HepG2 (cell line): ENCODE measurements at places on chromosomes 2 and 18.

GRCh38 chr18:59927246-59927825 lies 27.5 kb downstream of the PMAIP1 start:
- H3K4me3 ChIP-seq, result no peak overlapping the region
- H3K27ac ChIP-seq, result no peak overlapping the region
- peaks cover 3% of the 10 kb centered on the region for H3K27me3 ChIP-seq
- no peaks in the 10 kb centered on the region for H3K36me3 ChIP-seq
- DNase-seq, result no peak

GRCh38 chr2:121480826-121481225 lies 49.9 kb upstream of the RNU4ATAC start:
- H3K27me3 ChIP-seq, result no peaks in the 10 kb centered on the region
- peaks cover 13% of the 10 kb centered on the region for H3K4me1 ChIP-seq
- no peak overlapping the region for H3K27ac ChIP-seq
- no peak for DNase-seq
- peaks cover 24% of the 10 kb centered on the region for H3K36me3 ChIP-seq

GRCh38 chr2:36618381-36618780 lies 20.4 kb upstream of the FEZ2 start:
- H3K36me3 ChIP-seq, result no peaks in the 10 kb centered on the region
- H3K4me3 ChIP-seq, result no peak overlapping the region
- H3K27me3 ChIP-seq, result 0 out of 2 replicates have a peak, but pooled peaks cover 1% of the 10 kb centered on the region

DNA sequence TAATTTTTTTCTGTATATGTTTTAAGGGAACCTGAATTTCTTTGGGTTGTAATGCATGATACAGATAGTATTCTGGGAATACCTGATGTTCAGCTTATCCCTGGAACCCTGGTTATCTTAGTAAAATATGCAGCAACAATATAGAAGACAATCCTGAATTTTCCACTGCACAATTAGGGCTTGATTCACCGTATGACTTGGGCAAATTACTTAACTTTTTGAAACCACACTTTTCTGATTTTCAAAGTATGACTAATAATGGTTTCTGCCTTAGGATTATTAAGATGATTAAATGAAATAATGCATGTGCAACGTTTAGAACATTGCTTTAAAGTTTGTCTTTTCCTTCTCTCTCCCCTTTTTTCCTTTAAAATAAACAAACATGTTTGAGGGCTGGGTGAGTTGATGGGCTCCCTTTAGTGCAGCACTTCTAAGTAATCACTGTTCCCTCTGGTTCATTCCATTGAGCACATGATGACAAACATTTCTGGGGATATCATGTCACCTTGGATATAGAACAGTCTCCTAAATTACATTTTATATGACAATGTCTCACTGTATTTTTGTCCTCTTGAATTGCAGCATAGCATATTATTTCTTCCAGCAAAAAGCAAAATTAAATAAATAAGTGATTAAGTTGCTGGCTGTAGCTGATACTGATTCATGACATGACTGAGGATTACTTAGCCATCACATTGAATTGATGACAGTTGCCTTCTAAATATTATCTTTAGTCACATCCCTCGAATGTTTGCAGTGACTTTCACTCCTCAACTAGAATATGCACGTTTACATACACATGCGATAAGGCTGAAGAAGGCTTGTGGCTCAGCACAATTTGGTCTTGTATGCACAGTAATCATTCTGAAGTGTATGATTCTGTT lies 254.5 kb downstream of the NEDD4L start:
- H3K36me3 ChIP-seq, result 0 out of 3 replicates have a peak, but pooled peaks cover 3% of the 10 kb centered on the region
- no peaks in the 10 kb centered on the region; the same call in 1 of the 2 replicates for H3K4me1 ChIP-seq
- no peak overlapping the region for H3K27ac ChIP-seq
- H3K27me3 ChIP-seq, result no peaks in the 10 kb centered on the region; the same call in 1 of the 2 replicates
- no peak for DNase-seq

GRCh38 chr2:218429911-218430692 lies 11.2 kb downstream of the VIL1 start:
- H3K4me3 ChIP-seq, result no peak overlapping the region
- no peak for DNase-seq
- H3K27ac ChIP-seq, result no peak overlapping the region

DNA sequence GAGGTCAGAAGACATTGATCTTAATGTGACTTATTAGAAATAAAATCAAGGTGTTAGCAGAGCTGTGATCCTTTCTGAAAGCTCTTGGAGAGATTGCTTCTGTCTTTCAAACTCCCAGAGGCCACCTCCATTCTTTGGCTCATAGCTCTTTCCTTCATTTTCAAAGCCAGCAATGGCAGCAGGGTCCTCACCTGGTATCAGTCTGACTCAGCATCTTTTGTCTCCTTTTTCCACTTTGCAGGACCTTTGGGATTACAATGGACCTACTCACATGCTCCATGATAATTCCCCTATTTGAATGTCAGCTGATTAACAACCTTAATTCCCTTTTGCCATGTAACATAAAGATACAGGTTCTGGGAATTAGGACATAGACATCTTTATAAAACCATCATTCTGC lies 6.8 kb upstream of the CDH20 start:
- H3K36me3 ChIP-seq, result no peaks in the 10 kb centered on the region
- no peak overlapping the region for H3K27ac ChIP-seq
- H3K4me1 ChIP-seq, result no peaks in the 10 kb centered on the region
- no peak overlapping the region for H3K4me3 ChIP-seq
- no peaks in the 10 kb centered on the region for H3K27me3 ChIP-seq
- no peak for DNase-seq

DNA sequence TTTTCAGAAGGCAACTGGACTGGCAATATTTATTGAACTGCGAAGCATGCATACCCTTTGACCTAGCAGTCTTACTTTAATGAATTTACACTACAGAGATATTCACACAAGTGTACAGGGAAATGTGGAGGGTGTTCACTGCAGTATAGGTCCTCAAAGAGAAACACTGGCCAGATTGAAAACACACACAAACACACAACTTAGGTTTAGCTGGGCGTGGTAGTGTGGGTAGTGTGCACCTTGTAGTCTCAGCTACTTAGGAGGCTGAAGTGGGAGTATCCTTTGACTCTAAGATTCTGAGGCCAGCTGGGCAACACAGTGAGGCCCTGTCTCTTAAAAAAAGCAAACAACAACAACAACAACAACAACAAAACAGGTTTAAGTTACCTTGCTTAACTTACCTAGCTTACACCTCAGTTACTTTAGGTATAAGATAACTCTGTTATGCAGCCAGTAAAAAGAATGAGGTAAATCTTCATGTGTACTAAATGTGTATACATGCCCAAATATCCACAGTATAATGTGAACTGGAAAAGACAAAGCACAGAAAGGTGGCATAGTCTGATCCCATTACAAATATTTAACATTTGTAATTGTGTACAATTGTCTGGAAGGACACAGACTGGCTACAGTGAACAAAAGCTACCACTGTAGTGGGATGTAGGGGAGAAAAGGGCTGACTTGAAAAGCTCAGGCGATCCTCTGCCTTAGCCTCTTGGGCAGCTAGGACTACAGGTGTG lies 105.9 kb upstream of the FZD5 start:
- H3K27me3 ChIP-seq, result no peaks in the 10 kb centered on the region
- DNase-seq, result peak; percentile 83
- peaks cover 64% of the 10 kb centered on the region for H3K4me1 ChIP-seq
- H3K27ac ChIP-seq, result peak overlapping the region; percentile 1

- no peaks in the 10 kb centered on the region for H3K4me1 ChIP-seq
- H3K4me3 ChIP-seq, result no peak overlapping the region
- no peaks in the 10 kb centered on the region for H3K27me3 ChIP-seq
Measured at GRCh38 chr2:160890667-160891352, 269.4 kb upstream of the TANK start.

DNA sequence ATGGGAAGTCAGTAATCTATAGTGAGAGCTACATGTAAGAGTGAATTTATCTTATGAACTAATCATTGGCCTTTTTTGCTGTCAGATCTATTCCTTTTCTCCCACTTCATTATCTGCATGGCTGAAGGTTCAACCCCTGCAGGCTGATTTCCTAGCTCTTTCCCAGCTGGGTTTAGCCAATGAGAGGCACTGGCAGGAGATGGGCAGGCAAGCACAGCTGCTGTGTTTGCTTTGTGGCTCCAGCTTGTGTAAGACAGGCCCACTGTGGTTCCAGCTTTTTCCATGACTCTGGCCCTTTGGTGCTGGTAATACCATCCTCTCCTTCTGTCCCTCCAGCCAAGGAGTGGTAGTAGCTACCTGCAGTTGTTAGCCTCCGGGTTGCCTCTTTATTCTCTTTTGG lies 248.8 kb downstream of the PLCL1 start:
- H3K27ac ChIP-seq, result no peak overlapping the region
- H3K27me3 ChIP-seq, result no peaks in the 10 kb centered on the region
- no peaks in the 10 kb centered on the region for H3K36me3 ChIP-seq

DNA sequence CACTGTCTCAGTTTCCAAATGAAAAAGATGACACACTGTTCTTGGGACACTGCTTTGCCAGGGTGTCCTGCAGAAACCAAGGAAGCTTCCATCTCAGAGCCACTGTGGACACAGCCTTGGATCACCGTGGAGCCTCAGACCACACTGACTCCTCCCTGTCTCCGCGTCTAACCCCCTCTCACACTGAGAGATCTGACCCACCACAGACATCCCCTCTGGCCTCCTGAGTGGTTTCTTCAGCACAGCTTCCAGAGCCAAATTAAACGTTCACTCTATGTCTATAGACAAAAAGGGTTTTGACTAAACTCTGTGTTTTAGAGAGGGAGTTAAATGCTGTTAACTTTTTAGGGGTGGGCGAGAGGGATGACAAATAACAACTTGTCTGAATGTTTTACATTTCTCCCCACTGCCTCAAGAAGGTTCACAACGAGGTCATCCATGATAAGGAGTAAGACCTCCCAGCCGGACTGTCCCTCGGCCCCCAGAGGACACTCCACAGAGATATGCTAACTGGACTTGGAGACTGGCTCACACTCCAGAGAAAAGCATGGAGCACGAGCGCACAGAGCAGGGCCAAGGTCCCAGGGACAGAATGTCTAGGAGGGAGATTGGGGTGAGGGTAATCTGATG lies 113.4 kb upstream of the PKDCC start:
- peaks cover 43% of the 10 kb centered on the region for H3K27me3 ChIP-seq
- no peaks in the 10 kb centered on the region for H3K4me1 ChIP-seq
- no peak overlapping the region for H3K4me3 ChIP-seq
- no peaks in the 10 kb centered on the region for H3K36me3 ChIP-seq

GRCh38 chr18:79950515-79951341 lies 725 bp downstream of the SLC66A2 start:
- H3K27ac ChIP-seq, result peak overlapping the region; percentile 55
- peak overlapping the region; percentile 85 for H3K4me3 ChIP-seq
- no peaks in the 10 kb centered on the region; the same call in 2 of the 3 replicates for H3K27me3 ChIP-seq
- DNase-seq, result no peak
- peaks cover 65% of the 10 kb centered on the region for H3K4me1 ChIP-seq

DNA sequence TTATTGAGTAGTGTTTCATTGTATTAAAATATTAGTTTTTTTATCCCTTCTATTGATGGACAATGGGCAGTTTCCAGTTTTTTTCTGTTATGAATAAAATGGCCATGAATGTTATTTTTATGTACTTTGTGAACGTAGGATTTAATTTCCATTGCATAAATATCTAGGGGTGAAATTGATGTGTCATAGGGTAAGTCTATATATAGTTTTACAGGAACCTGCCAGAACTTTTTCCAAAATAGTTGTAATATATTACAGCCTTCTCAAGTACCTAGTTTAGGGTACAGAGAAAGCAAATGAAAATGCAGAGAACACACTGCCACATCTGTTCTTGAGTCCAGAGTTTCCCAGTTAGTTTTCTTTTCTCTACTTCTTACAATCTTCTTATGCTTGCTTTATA lies 378.6 kb downstream of the MEIS1 start:
- no peak overlapping the region for H3K4me3 ChIP-seq
- no peak for DNase-seq
- H3K27me3 ChIP-seq, result no peaks in the 10 kb centered on the region
- H3K4me1 ChIP-seq, result no peaks in the 10 kb centered on the region
- no peaks in the 10 kb centered on the region for H3K36me3 ChIP-seq
- H3K27ac ChIP-seq, result no peak overlapping the region

- H3K27me3 ChIP-seq, result no peaks in the 10 kb centered on the region
- H3K36me3 ChIP-seq, result no peaks in the 10 kb centered on the region
- H3K4me1 ChIP-seq, result no peaks in the 10 kb centered on the region
- H3K4me3 ChIP-seq, result no peak overlapping the region
- no peak overlapping the region for H3K27ac ChIP-seq
Measured at GRCh38 chr2:19580830-19581229, 222.4 kb upstream of the OSR1 start.

DNA sequence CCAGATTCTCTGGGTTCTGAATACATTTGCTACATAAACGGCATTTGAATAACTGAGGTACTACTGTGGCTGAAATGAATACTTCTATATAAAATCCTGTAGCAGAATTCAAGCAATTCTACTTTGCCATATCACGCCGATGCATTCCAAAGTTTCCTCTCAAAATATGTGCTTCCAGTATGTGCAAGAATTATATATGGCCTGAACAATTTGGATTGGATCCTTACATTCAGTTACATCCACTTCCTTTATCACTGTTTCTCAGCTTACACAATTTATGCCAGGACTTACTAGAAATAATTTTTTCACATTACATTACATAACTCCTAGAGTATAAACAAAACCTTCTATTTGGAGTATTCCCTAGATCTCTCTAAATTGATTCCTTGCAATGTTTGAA lies 46.3 kb upstream of the STAT4 start:
- DNase-seq, result no peak
- no peaks in the 10 kb centered on the region for H3K36me3 ChIP-seq
- no peaks in the 10 kb centered on the region for H3K4me1 ChIP-seq
- H3K4me3 ChIP-seq, result no peak overlapping the region
- no peak overlapping the region for H3K27ac ChIP-seq
- H3K27me3 ChIP-seq, result no peaks in the 10 kb centered on the region

DNA sequence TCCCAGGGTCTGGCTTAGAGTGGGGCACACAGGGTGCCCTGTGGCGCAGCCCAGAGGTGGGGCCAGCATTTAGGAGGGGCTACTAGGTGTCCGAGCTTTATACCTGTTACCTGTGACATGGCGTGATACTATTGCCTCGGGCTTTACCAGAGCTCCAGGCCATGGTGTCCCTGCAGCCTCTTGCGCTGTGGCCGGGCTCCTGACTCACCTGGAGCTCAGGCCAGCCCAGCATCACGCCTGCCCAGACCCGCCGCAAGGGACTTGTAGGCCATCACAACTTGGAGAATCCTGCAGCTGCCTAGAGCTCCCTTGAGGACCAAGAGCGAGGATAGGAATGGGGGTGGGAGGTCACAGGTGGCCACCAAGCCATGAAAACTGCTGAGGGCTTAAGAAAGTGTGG lies 8.0 kb downstream of the INHBB start:
- no peaks in the 10 kb centered on the region for H3K4me1 ChIP-seq
- DNase-seq, result no peak
- peaks cover 21% of the 10 kb centered on the region for H3K27me3 ChIP-seq
- no peak overlapping the region for H3K4me3 ChIP-seq

- H3K4me1 ChIP-seq, result no peaks in the 10 kb centered on the region
- no peak overlapping the region for H3K27ac ChIP-seq
- H3K27me3 ChIP-seq, result no peaks in the 10 kb centered on the region
- DNase-seq, result no peak
- H3K36me3 ChIP-seq, result no peaks in the 10 kb centered on the region
- no peak overlapping the region for H3K4me3 ChIP-seq
Measured at GRCh38 chr2:59957504-59957903, 596.0 kb downstream of the BCL11A start.

GRCh38 chr2:1022178-1022577 lies 71.5 kb downstream of the SNTG2 start:
- no peaks in the 10 kb centered on the region for H3K4me1 ChIP-seq
- no peak for DNase-seq
- H3K36me3 ChIP-seq, result no peaks in the 10 kb centered on the region
- no peak overlapping the region for H3K4me3 ChIP-seq
